ENCODE measurements at places on chromosomes 5 and 9.

GRCh38 chr5:112257976-112258375, 161.1 kb downstream of the EPB41L4A start:
- no peak for DNase-seq

- no peak for DNase-seq
Observed at GRCh38 chr9:109422641-109423040, 75.5 kb downstream of the PTPN3 start.

- no peak for DNase-seq
Observed at GRCh38 chr5:159531554-159532105, 201.3 kb upstream of the IL12B start.

DNA sequence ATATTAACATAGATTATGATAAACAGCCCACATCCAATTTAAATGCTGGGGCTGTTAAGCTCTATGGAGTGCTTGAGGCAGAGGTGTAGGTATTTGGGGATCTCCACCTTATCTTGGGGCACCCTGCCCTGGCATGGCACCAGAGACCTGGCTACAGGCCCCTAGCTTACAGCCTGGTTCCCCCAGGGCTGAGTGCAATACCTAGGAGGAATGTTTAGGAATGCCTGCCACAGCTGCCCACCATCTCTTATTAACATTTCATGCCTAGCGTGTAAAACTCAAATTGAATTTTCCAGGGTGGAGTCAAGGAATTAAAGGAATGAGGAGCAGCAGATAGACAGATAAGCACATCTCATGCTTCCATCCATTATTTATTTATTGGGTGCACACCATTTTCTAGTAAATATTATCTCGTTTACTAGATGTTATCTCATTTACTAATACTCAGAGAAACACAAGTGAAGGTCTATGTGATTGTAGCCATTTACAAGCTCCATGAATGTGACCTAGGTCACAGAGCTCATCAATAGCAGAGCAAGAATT, 55.6 kb upstream of the TNFSF8 start:
- DNase-seq: no peak

DNA sequence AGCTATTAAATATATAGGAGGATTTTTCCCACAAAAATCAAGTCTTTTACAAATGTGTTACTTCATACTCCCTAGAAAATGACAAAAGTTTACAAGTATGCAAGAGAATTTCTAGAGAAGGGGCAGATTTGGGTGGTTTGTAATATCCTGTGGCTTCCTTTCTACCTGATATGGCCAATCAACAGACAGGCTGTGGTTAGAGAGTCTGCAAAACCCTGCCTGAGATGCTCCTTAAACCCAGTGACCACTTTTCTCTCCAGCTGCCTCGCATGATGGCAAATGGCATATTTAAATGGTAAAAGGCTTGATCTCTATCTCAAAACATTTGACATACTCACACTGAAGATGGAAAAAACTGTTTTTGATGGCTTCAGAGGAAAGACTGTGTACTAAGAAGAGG, 550.1 kb upstream of the ZNF462 start:
- no peak for DNase-seq

- no peak for DNase-seq
Observed at GRCh38 chr5:159422361-159422760, 92.1 kb upstream of the IL12B start.

DNA sequence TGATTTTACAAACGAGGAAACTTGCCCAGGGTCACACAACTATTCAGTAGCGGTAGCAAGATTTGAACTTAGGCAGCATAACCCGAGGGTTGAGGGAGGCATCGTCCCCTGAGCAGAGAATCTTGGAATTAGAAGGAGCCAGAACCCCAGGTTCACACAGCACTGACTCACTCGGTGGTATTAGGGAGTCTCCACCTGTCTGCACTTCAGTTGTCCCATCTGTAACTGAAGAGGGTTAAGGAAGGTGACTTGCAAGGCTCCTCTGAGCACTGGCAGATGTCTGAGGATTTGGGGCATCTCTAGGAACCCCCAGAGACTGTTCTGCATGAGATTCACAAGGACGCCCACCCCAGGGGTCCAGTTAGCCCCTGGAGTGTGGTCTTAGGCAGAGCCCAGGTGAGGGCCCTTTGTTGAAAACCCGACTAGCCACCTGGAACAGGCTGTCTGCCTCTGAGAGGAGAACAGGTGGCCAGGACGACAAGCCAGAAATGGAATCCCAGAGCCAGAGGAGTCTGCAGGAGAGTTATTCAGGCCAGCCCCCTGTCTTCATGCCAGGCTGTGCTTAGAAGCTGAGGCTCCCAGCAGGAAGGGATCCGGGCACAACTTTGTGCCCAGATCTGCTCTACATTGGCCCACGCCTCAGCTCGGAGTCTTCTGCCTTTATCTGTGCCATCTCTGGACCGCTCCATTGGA, 50.0 kb upstream of the ORM1 start:
- DNase-seq: no peak

DNA sequence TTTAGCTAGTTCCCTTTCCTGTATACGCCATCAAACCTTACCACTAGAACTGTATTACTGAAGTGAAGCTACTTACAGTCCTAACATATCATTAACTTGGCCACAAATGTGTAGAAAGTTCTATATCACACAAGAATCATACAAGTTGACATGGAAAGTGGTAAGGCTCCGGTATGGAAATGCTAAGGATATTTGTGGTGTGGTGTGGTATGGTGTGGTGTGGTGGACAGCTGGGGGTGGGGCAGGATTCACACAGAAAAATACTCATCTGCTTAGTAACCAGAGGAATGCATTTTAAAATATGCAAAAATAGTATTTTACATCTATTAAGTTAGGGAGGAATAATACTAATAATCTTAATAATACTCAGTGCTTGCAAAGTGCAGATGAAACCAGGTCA, 69.4 kb downstream of the TRPC7 start:
- DNase-seq: no peak

DNA sequence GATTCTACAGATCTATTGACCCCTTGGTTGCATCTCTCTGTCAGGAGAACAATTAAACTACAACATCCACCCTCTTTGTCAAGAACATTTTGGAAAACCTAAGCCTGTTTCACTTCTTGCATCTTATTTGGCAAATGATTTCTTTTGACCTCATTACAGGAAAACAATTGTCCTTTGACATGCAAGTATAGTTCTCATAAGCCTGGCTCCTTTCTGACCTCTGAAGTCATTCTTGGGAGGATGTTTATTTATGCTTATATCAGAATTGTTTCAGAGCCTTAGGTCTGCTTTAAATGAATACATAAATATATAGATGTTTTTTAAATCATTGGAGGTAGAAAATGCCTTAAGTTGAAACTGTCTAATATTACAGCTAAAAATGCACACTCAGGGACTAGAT, 361.3 kb upstream of the PTGER4 start:
- no peak for DNase-seq

DNA sequence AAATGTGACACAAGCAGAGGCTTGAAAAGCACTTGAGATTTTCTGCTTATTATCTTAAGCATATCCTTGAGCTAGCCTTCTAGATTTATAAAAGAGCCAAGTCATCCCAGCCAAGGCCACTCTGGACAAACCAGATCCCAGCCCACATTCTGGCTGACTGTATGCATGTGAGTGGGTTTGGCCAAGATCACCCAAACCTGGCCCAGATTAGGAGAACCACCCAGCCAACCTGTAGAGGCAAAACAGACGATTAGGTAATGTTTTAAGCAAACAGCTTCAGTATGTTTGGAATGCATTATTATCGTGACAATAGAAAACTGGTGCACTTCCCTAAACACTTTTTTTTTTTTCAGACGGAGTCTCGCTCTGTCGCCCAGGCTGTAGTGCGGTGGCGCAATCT, 151.9 kb downstream of the SPATA31D1 start:
- no peak for DNase-seq

DNA sequence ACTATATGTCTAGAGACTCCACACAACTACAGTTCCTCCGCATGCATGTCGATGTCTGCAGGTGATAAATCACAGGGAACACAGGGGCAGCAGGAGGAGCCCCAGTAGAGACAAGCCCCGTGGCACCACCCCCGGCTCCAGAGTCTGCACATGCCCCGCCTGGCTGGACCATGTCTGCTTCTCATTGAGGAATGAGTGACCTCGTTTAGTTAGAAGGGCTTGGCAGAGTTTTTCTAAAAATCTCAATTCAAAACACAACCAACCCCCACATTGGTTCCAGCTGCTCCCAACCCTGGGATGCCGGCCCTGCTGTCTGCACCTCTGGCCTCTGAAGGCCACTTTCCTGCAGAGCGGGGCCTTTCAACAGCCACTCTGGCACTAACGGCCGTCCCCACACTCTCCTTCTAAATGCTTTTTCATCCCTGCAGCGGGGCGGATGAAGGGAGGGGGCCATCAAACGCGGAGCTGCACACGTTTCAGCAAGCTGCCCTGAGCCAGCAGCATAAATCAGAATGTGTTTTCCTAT, 106.3 kb downstream of the ROR2 start:
- DNase-seq: no peak

- DNase-seq: no peak
Observed at GRCh38 chr9:114433720-114434255, 46.0 kb upstream of the AKNA start.

DNA sequence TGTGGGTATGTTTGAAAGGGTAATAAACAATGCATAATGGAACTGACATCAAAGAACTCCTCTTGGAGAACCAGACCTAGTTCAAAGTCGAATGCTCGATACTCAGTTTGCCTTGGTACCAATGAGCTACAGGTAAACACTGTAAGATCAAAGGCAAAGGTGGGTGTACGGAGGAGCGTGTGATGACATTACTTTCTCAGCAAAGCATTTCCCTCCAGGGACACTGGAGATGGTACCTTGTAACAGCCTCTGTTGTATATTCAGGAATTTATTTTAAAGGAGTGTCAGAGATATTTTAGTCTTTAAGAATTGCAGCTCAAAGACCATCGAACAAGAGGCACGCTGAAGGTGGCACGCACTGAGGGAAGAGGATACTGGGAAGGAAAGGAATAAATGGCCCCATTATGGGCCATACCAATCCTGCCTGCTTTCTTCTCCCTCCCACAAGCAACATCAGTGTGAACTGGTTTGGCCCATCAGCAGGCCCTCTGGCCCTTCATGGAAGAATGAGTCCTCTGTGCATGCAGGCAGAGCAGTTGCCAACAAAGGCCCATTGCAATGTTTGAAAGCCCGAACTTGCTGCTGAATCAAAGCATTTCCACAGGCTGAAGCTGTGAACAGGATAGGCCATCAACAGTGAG, 410.2 kb downstream of the ACTL7B start:
- DNase-seq: no peak

DNA sequence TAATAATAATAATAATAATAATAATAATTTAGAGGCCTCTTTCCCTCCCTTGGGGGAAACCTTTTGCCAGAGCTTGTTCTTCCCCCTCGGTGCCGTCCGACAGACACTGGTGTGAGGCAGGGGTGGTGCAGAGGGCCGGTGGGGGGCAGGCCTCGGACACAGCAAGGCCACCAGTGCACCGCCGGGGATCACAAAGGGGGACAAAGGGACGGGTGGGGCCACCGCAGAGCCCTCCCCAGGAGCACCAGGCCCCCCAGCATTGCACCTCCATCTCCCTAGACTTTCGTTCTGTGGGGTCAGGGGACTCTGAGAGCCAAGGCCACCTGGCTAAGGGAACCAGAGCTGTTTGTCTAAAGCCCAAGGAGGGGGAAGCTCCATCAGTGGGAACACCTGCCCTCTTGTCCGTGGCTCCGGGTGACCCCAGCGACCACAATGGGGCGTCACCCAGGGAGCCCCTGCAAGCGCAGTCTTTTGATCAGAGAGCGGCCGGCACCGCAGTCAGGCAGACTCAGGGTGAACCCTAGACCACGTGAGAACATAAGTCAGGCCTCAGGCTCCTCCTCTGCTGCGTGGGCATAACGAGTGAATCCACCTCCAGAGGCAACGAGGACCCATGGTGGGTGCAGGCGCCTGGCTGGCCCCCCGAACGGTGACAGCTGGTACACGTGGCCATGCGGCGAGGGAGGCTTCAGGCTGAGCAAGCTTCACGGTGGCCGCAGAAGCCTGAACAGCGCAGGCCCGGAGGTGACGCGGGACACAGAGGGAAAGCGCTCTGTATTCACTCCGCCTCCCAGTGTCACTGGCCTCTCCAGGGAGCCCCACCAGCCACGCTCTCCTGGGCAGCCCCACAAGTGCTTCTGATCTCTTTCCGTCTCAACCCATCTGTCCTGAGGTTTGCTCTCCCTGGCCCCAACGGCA, 12.0 kb upstream of the QSOX2 start:
- DNase-seq: no peak

DNA sequence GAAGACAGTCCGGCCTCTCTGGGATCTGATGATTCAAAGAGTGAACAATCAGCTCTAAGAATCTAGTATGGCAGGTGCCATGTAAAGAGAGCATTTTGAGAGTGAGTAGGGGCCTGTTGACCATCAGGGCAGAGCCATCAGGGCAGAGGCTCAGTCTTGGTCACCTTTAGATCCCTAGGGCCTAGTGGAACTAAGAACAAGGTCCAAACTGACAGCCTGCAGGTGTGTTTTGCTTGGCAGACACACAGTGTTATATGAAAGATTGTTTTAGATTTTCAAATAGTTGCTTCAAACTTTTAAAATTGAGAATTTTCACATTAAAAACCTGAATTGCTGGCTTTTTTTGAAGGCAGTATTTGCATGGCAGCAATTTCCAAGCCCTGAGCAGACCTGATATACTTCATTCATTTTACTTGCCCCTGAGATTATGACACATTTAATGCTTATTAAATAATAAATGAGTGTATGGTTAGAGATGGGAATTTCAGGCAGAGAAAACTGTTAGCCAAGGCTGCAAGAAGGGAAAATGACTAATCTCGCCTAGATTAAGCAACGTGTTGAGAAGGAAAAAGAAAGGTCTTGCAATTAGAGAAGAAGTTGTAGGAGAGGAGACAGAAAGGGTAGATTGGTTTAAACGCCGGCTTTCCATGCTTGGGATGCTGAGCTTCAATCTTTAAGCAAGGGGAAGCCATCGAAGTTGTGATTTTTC, 279.6 kb downstream of the ARRDC3 start:
- no peak for DNase-seq

DNA sequence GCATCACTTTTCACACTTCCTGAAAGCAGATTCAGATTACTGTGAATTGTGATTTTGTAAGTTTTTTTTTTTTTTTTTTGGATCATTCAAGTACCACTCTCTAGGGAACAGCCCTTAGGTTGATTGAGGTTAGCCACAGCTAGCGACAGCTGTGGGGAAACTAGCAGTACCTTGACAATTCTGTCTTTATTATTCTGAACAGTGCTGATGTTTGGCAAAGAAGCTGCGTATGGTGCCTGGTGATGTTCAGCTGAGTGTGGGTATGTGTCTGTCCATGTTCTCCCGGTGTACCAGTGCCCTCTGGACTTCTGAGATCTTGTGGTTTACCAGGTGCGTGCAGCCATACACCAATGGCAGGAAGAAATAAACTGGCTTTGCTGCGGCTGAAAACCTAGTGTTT, 117.3 kb upstream of the PLPPR1 start:
- no peak for DNase-seq
